ENCODE measurements at places on chromosomes 12 and 14.

GRCh38 chr14:48125654-48126053 is 450.2 kb upstream of the MDGA2 start:
- DNase-seq = no peak

DNA sequence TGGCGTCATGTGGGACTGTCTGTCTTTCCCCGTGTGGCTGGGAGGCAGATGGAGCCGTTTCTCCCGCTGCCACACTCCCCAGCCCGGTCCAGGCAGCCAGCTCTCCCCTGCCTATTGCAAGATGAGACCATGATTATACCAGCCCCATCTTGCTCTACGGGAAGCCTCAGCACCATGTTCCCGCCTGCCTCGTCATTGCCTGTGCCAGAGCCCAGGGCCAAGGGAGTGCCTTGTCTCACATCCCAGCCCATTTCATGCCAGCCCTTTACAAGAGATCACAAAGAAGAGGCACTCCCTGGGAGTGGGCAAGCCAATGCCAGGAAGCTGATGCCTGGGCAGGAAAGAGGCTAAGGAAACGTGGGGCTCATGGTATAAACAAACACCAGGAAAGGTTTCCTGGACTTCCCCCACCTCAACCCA is 23.9 kb downstream of the GPR68 start:
- no peak for DNase-seq

DNA sequence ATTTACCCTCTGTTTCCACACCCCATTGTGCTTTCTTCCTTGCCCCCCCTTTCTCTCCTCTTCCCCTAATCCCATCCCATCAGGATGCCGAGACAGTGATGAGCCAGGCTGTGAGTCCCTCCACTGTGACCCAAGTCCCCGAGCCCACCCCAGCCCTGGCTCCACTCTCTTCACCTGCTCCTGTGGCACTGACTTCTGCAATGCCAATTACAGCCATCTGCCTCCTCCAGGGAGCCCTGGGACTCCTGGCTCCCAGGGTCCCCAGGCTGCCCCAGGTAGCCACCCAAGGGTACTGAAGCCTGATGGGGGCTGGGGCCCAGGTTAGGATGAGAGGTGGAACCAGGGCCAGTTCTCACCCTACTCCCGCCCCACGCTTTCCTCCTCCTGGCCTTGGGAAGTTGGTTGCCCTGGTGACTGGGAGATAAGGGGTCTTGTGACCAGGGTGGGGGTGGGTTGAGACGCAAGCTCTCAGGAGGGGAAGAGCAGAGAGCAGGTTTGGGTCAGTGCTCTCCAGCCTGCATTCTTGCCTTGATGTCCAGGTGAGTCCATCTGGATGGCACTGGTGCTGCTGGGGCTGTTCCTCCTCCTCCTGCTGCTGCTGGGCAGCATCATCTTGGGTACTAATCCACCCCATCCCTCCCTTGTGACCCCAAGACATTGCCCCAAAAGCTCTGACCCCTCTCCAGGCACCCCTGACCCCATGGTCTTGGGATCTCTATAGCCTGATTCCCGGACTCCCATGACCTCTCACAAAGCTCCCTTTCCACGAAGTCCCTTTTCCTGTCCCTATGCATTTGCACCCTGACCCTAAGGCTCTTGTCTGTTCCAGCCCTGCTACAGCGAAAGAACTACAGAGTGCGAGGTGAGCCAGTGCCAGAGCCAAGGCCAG is 1.2 kb downstream of the AMHR2 start:
- no peak for DNase-seq

- DNase-seq = no peak
These were observed 416.1 kb downstream of the BTG1 start for GRCh38 chr12:91729543-91729942.

GRCh38 chr12:30926243-30927221 is at the start of gene TSPAN11:
Gene TSPAN11, plus strand, starts transcription at chr12:30926748. Its CDS starts 27,244 bp downstream, at chr12:30953992.
- no peak for DNase-seq

- no peak for DNase-seq
These were observed 309.2 kb downstream of the PAWR start for GRCh38 chr12:79381248-79382208.

- DNase-seq = no peak
These were observed 66.1 kb downstream of the DYRK2 start for GRCh38 chr12:67714648-67715047.

DNA sequence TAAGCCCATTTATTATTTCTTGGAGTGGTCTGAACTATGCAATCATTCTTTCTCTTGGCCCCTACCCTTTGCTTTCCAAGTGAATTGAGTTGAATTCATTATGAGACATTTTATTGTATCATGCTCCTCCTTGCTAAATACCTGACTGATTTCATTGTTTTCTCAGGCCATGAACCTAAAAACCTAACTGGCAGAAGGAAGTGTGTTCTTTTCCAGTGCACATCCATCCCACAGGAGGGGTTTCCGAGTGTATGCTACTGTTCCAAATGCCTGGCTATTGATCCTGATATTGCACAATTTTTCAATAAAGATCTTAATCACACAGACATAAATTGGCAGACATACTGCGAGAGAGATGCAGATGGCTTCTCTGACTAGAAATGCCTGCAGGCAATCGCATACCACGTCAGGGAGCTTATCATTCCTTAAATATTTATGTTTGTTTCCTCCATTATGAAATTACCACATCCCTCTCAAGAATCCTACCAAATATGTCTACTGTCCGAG is 162.2 kb upstream of the EGLN3 start:
- DNase-seq = no peak

DNA sequence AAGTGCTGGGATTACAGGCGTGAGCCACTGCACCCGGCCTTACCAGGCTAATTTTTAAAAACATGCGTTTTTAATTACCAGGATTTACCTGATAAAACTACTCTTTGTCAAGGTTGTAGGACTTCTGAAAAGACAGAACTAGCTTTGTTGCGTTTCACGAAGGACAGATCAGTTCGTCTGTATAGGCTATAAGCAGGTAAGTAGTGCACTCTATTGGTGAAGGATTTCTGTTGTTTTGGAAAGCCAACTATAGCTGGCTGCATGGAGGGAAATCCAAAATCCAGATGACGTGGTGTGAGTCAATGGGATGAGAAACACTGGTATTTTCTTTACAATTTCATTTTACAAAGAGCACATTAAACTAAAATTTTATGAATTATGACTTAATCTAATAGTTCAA is 14.6 kb downstream of the GNPNAT1 start:
- DNase-seq = no peak

- DNase-seq = no peak
These were observed 96.3 kb downstream of the TMTC3 start for GRCh38 chr12:88238406-88238805.

DNA sequence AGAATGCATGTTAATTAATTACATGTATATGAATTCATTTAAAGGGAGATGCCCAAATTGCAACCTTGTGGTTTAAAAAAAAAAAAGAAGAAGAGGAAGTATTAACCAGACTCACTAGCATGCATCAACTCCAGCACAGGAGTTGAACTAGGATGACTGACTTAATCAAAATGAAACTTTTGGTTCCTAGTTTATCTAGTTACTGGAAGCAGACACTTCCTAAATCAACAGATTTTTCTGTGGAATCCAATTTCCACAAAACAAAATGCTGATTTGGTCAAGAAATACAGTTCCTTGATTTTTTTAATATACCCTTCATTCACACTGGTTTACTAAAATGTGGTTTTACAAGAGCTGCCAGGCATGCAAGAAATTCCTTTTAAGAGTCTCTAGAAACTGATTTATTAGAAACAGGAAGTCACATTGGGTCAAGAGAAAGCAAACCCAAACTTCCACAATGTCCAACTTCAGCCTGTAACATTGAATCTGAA is 41.6 kb downstream of the ITPR2 start:
- DNase-seq = no peak

- peak; percentile 19 for DNase-seq
These were observed 41.3 kb downstream of the MED13L start for GRCh38 chr12:116236148-116236731.

- no peak for DNase-seq
These were observed 18.4 kb downstream of the SLC2A3 start for GRCh38 chr12:7917392-7918267.

DNA sequence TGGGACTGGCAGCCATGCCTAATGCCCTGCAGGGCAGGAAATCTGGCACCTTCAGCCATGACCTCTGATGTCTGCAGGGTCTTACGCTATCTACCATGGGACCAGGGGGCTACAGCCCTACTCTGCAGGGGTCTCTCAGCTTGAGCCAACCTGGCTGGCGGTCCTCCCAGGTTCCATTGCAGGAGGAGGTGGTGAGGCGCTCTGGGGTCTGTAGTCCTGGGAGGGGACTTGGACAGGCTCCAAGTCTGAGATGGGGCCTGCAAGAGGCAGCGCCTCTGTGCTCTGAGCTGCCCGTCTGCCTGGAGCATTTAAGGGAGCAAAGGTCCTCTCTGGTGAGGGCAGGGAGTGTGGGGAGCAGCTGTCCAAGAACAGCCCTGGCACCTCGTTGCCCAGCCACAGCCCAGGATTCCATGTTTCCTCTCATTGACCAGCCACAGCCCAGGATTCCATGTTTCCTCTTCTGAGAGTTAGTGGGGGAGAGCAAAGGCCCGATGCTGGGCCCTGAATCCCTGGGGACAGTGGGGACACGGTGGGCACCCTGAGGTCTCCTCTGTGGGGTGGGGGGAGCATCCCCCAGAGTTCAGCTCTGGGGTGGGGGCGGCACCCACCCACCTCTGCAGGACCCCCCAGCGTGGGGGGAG is 655 bp downstream of the PLD4 start:
- DNase-seq = no peak

- no peak for DNase-seq
These were observed 77.0 kb upstream of the SYT1 start for GRCh38 chr12:78787576-78787975.

DNA sequence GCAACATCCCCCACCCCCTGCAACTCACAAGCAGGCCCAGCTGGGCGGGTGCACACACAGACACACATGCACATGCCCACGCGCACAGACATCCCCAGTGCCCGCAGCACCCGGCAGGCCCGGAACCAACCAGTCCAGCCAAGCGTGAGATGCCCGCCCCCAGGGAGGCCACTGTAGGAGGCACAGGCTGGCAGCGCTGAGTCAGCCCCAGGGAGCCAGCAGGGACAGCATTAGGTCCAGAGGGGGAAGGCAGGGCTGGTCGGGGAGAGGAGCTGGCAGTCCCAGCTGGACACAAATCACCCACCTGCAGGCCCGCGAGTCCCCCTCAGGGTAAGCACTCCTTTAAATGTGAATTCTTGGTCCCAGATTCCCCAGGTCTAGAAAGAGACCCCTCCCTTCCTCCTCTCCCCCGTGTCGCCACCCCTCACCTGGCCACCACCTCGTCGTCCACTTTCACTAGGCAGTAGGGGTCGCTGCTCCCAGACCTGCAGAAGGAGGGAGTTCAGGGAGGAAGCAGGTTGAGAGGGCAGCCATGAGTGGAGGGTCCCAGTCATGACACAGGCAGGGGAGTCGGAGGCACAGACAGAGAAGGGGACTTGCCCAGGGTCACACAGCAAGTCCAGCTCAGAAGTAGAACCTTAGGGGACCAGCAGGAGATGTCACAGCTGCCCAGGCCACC is 5.0 kb downstream of the RASAL1 start:
- no peak for DNase-seq
